T-helper 9 cell (primary cell): ENCODE measurements at places on chromosomes 16 and 17.

- DNase-seq: no peak
Observed at GRCh38 chr17:48047113-48047740, 932 bp upstream of the NFE2L1 start.

DNA sequence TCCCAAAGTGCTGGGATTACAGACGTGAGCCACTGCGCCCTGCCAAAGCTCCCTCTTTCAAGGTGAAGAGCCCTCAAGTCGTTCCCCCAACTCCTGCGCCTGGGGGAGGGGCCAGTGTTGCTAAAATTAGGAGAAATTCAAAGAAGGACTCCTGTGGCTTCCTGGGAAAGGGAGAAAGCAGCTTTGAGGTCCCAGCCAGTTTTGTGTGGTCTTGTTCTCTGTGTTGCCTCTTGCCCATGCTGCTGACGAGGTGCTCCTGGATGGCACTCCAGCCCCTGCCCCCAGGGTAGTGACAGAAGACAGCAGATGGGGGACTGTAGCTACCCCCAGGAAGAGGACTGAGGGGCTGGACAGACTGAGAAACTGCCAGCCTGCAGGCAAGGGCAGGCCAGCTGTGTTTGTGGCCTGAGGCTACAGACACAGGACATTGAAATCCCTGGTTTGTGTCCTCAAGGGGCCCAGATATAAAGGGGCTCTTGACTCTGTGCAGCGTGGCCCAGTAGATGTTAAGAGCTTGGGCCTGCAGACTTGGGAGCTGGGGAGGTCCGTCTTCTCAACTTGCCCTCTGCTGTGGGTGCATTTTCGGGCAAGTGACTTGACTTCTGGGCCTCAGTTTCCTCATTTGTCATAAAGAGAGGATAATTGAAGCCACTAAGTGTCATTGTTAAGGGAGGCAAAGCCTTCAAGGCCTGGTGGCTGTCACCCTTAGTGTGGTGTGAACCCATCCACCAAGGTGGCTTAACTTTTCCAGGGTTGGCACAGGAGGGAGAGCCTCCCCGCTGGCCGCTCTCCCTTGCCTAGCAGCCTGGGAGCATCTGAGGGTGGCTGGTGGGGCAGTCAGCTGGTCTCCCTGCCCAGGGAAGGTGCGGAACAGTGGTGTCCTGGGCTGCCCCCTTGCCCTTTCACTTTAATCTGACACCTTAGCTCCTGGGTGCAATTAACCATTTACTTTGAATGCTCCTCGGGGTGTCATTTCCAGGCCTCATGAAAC is 4.1 kb downstream of the UBALD2 start:
- DNase-seq: no peak

DNA sequence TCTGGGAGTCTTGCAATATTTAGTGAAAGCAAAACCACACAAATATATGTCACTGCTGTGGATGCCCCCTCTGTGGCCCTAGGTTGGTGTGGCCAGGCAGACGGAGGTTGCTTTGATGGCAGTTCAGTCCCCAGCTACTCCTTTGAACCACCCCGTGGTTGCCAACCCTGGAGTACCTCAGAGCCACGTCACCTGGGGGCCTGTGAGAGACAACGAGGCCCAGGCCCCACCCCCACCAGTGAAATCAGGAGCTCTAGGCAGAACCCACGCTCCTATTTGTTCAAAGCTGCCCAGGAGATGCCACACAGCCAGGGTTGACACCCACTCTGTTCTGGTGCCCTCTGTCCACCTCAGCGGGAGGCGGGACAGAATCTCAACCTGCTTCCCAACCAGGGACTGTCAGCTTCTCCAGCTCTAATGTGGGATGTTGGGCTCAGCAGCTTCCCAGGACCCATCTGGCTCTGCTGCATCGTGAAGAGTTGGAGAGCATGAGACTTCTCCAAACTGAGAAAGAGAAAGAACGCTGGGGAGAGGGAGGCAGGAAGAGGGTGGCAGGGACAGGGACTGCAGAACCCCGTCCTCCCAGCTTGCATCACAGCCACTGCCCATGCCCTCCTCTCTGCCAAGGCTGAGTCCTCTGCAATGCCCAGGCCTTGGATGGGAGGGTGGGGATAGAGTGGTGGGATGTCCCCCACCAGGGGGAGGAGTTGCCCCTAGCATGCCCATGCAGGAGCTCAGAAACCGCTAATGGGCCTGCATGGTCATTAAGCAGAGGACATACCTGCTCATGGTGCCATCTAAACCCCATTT is 81.8 kb downstream of the C16orf78 start:
- DNase-seq: no peak

DNA sequence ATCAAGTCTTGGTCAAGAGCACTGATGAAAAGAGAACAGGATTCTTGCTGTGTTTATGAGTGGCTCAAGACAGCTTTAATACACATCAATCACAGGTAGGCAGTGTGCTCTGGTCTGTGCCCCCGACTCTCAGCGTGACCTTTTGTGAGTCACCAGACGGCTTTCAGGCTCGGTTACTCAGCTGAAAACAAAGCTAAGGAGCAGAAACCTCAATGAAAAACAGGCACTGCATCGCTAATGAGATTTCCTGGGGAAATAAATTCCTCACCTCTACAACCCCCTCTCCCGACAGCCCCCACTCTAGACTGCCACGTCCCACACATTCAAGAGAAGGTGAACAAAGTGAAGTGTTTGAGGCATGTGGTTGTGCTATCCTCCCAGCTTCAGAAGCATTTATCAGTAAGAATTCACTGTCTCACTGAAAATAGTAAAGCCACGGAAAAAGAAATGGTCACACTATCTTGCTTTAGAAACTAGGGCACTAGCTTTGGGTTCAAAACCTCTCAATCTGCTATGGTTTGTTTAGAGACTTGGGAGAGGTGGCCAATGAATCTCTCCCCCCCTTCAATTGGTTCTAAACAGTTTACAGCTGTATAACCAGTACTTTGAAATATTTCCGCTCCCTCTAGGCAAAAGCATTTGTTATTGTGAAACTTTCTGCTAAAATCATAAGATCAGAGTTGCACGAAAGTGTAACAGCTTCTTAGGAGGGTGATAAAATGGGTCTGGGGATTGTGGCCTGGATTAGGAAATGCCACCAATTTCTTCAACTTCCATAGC is 199.5 kb upstream of the PMFBP1 start:
- DNase-seq: no peak

- no peak for DNase-seq
Observed at GRCh38 chr17:29933379-29933778, 3.4 kb upstream of the SSH2 start.

DNA sequence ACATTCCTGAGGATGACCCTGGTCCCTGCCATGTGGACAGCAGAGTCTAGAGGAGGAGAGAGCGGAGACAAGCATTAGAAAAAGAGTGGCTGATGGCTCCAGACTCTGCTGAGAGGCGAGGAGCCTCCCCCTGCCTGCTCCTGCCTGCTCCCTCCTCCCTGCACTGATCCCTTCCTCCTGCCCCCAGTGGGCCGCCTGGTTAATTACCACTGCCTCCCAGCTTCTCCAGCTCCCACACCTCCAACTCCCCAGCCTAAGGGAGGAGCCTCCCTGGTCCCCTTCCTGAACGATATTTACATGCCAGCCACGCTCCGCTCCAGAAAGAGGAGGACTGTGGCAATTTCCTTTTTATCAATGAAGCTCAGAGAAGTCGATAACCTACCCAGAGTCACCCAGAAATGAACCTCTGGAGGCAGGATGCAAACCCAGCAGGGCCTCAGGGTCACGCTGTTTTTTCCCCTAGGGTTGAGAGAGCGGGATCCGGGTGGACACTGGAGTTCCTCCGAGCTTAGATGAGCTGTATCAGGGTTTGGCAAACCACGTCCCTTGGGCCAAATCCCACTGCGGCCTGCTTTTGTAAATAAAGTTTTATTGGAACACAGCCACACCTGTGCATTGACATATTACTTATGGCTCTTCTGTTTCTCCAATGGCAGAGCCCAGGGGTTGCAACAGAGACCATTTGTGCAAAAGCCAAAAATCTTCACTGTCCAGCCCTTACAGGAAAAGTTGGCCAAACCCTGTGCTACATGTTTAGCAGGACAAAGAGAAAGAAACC is 27.1 kb upstream of the JPH3 start:
- no peak for DNase-seq

- DNase-seq: no peak
Observed at GRCh38 chr16:74605332-74605731, 1.6 kb downstream of the GLG1 start.

DNA sequence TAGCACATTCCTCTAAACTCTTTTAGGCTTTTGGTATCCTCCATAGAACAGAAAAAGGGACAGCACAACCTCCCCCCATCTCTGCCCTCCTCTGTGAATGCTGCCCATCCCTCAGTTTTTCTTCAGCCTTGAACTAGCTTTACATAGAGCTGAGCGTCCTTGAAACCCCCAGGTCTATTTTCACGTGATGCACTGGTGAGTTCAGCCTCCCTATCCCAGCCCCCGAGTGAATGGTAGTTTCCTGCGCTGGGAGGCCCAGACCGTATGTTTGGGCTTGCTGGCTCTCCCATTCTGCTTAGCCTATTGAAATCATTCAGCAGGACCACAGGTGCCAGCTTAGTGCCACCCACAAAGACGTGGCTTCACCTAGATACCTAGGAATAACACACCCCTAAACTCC is 22.5 kb downstream of the ZNF385C start:
- no peak for DNase-seq

DNA sequence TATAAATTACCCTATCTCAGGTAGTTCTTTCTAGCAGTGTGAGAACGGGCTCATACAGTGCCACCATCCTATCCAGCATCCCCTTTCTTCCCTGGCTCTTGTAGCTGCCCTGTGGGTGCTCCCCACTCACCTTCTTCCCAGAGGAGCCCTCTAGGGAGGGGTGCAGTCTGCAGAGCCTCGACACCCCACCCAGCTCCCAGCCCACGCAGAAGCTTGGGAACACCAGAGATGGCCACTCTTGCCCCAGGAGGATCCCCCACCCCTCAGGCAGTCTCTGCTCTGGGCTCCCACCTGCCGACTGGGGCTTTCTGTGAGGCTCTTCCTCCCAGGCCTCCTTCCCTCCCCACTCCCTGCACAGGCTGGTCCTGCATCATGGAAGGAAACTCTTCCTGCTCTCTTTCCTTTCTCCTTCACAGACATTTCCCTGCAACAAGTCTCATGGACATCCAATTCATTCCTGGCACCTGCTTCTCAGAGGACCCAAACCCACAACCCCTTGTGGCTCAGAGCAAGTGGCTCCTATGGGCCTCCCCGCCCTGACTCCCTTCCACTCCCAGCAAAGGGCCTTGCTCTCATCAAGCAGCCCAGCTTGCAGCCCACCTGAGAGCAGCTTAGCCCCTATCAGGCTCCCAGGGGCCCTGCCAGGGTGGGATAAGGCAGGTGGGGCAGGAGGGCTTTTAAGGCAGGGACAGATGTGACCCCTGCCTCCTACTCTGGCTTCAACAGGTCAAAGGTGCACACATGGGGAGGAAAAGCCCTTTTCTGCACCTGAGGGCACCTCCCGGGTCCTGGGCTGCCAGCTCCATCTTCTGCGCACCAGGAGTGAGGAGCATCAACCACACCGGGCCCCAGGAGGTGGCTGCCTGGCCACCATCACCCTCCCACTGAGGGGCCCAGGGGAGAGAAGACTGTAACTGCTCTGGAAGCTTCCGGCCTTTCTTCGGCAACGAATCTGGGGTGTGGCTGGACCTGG is 263.8 kb upstream of the TNRC6C start:
- DNase-seq: no peak

- no peak for DNase-seq
Observed at GRCh38 chr17:69625474-69625873, 211.0 kb downstream of the MAP2K6 start.

GRCh38 chr16:88770461-88771293 is 14.3 kb downstream of the PIEZO1 start:
- DNase-seq: no peak

DNA sequence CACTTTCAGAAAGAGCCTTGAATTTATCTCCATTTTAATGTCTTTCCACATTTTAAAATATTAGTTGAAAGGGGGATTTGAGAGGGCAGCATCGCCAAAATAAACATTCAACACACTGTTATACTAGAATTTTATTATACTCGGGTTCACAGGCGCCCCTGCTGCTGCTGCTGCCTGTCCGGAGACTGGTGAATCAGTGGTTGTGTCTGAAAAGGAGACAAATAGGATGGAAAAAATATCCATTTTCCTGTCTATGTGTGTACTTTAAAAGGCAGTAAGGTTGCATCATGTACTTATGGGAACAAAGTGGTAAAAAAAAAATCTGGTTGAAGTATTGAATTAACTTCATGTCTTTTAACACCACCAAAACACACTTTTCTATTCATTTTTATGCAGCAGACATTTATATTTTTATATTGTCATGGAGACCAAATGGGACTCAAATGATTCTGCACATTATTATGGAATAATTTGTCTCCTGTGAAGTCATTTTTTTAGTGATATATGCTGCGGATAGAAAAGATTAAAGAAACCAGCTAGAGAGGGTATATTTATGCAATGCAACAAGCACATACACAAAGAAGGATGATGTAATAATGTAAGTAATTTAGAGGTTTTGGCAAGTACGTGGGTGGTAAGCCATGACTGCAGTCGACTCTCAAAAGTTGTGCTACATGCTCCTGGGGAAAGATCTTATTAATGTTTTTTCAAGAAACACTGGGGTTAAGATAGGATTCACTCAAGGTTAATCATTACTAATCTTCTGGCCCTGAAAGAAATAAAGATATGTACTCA is 759.0 kb upstream of the SOX9 start:
- DNase-seq: no peak

GRCh38 chr16:31348579-31348978 is 6.4 kb upstream of the ITGAX start:
- DNase-seq: no peak

DNA sequence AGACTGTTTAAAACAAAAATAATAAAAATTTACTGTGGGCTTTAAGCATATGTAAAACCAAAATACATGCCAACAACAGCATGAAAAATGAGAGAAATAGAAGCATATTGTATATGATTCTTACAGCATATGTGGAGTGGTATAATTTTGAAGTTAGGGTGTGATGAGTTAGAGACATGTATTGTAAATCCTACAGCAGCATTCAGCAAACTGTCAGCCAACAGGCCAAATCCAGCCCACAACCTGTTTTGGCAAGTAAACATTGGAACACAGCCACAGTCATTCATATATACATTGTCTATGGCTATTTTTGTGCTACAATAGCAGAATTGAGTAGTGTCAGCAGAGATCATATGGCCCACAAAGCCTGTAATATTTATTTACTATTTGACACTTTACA is 42.3 kb downstream of the ZNF18 start:
- no peak for DNase-seq

GRCh38 chr16:74462361-74462760 is 41.1 kb upstream of the CLEC18B start:
- DNase-seq: no peak

DNA sequence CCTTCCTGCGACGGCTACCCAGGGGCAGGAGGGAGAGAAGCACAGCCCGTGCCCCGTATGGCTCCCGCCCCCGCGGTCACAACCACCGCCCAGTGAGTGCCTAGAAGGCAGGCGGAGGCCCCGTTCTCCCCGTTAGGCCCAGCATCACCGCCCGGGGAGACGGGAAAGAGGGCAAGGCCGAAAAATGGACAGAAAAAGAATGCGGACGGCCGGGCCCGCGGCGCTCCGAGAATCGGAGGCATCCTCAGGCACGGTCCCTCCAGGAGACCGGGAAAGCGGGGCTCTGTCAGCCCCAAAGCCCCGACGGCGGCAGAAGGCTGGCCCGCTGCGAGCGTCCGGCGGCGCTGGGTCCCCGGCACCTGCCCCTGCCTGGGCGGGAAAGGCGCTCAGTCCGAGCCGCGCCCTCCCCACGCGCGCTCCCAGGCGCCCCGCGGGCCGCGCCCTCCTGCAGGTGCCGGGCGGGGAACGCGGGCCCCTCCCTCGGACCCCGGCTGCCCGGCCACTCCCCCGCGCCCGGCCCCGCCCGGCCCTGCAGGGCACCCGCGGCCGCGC is 407 bp downstream of the MCRIP1 start:
- no peak for DNase-seq
